ENCODE measurements at places on chromosomes 16 and 17.

GRCh38 chr17:68539548-68540467 is 27.6 kb downstream of the PRKAR1A start:
- DNase-seq = no peak

DNA sequence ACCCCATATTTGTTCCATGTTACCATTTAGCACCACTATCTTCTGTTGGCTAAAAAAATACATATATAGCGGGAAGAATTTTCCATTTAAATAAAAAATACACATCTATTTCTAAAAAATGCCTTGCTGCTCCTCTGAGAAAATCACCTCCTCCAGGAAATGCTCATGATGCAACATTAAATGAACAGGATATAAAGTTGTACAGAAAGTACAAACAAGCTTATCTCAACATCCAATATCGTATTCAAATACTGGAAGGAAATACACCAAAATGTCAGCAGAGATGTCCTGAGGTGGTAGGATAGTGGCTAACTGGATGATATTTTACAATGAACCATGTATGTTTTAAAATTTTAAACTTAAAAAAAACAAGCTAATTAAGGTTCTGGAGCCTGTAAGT is 21.3 kb downstream of the GNA13 start:
- no peak for DNase-seq

GRCh38 chr16:65548470-65548869 is 426.6 kb upstream of the CDH11 start:
- no peak for DNase-seq

GRCh38 chr16:69611103-69611640 is 45.4 kb downstream of the NFAT5 start:
- DNase-seq = no peak

DNA sequence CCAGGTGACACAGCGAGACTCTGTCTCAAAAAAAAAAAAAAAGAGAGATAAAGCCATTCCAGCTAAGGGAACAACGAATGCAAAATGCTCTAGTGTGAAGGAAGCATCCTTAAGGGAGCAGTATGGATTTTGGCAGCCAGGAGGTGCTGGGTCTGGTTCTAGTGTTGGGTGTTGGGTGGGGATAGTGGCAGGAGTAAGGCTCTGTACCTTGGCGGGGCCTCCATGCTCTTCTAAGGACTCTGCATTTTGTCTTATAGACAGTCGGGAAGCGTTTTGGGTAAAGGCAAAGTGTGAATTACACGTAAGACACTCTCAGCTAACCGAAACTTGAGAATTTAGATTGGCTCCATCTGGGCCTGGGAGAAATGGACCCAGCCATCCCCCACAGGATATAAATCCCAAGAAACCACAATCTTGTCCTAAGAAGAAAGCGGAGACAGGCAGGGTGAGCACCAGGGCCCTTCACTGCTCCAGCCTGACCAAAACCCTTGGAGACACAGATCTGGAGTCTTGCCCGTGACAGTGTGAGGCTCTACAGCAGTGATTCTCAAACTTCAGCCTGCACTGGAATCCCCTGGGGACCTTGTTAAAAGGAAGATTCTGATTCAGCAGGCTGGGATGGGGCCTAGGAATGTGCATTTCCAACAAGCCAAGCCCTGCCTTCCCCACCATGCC is 33.1 kb upstream of the PHB1 start:
- DNase-seq = no peak

DNA sequence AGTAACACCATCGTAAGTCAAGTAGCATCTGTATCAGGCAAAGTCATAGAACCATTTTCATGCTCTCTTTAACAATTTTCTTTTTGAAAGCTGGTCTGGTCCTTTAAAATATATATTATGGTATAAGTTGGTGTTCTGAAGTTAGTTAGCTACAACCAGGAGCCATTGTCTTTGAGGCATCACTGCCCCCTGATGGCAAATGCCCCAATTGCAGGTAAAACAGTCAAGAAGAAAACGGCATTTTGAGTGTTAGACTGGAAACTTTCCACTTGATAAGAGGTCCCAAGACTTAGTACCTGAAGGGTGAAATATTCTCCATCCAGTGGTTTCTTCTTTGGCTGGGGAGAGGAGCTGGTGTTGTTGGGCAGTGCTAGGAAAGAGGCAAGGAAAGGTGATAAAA is 14.1 kb downstream of the TP53 start:
- peak; percentile 67 for DNase-seq

DNA sequence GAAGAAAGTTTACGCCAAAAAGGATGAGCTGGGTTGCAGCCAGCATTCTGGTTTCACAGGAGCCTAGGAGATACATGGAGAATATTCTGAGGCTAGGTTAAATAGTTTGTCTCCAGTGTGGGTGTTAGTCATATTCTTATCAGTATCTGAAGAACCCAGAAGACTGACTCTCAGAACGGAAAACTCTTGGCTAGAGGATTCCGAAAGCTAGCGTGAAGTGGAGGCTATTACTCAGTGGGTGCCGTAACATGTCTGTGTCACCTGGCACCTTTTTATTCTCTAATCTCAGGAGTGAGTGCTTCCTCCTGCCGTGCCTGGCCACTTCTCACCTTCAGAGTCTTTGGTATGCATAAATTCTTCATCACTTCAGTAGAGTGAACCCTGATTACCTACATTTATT is 199.5 kb downstream of the WWOX start:
- no peak for DNase-seq

DNA sequence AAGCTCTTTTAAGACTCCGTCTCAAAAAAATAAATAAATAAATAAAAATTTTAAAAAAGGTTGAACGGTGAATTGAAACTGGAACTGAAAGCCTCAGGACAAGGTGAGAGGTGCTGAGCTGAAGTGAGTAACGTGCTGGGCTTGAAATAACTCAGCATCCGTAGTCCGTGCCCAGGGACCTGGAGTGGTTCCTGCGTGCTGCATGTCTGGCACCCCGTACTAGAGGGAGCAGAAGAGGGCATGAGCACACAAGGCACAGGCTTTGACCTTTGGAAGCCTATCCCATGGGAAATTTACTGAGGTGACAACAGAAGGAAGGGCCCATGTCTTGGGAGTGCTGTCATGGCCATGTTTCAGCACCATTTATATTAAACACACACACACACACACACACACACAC is 4.5 kb upstream of the MEIOB start:
- DNase-seq = no peak

GRCh38 chr16:56964243-56965148 is 2.7 kb downstream of the CETP start:
- DNase-seq = peak; percentile 97

GRCh38 chr17:68238164-68238870 is 9.5 kb upstream of the AMZ2 start:
- no peak for DNase-seq

DNA sequence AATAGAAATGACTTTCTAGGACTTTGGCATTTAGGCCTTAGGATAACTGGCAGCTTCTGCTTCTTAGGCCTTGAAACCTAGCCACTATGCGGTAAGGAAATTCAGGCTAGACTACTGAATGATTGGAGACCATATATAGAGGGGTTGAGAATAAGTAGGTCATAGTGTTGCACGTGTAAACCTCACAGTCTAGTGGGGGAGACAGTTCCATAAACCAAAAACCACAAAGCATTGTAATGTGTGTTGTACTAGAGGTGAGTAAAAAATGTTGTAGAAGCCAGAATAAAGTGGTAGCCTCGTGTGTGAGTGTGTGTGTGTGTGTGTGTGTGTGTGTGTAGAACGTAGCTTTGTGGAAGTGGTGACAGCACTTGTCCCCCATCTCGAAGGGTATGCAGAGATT is 188.5 kb downstream of the MAP2K6 start:
- no peak for DNase-seq

DNA sequence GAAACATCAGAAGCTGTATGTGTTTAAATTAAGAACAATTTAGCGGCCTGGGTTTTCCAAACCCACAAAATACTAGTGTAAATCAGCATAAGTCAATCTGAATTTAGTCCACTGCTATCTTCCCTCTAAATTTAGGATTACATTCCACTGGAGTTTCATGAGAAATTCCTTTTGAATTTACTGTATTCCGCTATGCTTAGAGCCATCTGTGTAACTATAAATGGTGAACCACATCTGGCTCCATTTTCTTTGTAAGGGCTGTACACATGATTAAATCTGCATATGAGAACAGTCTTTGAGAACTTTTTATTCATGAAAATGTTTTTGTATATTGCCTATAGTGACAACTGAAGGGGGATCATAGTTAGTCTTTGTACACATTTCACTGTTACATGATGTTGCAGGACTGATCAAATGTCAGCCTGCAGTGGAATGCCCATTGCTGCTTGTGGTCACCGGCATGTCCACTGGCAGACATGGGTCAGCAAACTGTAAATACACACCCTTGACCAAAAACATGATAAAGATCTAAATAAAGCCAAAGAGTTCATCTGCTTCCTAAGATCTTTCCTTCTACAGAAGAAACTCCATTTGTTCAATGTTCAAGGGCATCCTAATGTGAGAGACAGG is 36.8 kb downstream of the RPGRIP1L start:
- no peak for DNase-seq

GRCh38 chr17:78567991-78568390 is 9.2 kb downstream of the DNAH17 start:
- no peak for DNase-seq

GRCh38 chr16:12317121-12317810 is 340.7 kb downstream of the SNX29 start:
- DNase-seq = no peak

DNA sequence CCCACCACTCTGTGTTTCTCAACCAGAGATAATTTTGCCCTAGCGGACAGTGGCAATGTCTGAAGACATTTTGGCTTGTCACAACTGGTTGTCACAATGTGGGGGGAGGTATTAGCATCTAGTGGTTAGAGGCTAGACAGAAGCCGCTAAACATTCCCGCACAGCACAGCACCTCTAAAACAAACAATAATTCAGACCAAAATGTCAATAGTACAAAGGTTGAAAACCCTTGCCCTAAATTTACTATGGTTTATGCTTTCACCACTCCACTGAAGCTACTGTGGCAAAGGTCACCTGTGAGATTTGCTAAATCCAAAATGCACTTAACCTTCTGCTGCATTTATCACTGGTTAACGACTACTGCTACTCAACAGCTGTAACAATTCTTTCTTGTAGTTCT is 14.1 kb downstream of the NUP88 start:
- DNase-seq = no peak

DNA sequence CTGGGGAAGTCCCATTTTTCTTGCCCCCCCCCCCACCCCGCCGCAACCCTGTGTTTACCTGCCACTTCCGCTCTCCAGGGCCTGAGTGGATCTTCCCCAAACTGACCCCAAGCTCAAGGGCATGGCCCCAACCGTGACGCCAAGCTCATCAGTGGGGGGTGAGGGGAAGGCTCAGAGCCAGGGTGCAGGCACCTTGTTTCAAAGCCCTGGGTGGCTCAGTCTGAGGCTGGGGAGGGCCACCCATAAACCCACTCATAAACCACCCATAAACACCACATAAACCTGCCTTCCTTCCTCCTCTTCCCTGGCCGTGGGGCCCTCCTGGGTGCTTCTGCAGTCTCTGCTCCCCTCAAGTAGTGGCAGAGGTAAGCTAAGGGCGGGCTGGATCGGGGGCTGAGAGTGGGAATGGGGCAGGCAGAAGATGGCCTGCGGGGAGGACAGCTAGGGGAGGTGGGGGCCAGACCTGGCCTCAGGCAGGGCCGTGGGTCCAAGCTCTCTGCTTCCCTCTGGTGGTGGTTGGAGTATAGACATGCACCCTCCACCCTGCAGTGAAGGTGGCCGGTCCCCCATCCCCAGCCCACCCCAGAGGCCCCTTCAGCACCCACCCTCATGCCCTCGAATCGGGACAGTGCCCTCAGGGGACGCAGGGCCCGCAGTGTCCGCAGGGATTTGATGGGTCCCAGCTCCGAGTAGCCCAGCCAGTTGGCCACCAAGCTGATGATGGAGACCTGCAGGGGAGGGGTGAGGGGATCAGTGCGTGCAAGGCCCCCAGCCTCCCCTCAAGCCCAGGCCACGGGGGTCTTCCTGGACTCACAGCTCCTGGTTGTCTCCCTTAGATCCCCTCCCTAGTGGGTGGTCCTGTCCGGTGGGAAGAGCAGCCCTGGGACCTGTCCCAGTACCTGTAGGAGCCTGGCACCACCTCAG is 14.6 kb upstream of the CD79B start:
- DNase-seq = peak; percentile 75

GRCh38 chr17:63525190-63525946 is 2.2 kb downstream of the KCNH6 start:
- DNase-seq = no peak

DNA sequence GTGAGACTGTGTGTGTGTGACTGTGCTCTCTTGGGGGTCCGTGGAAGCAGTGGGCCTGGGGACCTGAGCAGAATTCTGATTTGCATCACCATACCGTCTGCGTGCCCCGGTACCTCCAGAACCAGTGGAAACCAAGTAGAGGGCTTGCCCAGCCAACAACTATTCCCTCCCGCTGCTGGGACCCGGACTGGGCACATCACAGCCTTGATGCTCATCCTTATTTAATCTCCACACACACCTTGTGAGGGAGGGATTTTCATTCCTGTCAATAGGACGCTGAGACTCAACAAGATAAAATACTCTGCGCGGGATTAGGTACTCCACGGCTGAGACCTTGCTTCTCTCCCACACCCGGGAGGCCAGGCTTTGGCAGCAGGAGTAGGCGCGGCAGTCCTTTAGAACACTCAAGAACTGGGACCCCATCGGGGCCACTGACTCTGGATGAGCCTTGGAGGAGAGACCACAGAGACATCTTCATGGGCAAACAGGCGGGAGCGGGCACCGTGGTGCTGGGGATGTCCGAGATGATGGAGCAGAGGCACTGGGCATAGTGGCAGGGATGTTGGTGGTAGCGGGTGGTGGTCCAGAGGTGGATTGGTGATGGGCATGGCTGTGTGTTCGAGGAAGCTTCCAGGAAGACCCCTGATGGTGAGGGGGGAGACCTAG is 208.0 kb downstream of the NTN1 start:
- no peak for DNase-seq

- no peak for DNase-seq
Observed at GRCh38 chr17:60590070-60590469, 9.9 kb upstream of the PPM1D start.

GRCh38 chr16:66703406-66704215 is 7.1 kb upstream of the CMTM4 start:
- no peak for DNase-seq

GRCh38 chr17:33390479-33391176 is 97.5 kb upstream of the ASIC2 start:
- no peak for DNase-seq

GRCh38 chr17:74565126-74565525 is 2.2 kb downstream of the CD300H start:
- no peak for DNase-seq

DNA sequence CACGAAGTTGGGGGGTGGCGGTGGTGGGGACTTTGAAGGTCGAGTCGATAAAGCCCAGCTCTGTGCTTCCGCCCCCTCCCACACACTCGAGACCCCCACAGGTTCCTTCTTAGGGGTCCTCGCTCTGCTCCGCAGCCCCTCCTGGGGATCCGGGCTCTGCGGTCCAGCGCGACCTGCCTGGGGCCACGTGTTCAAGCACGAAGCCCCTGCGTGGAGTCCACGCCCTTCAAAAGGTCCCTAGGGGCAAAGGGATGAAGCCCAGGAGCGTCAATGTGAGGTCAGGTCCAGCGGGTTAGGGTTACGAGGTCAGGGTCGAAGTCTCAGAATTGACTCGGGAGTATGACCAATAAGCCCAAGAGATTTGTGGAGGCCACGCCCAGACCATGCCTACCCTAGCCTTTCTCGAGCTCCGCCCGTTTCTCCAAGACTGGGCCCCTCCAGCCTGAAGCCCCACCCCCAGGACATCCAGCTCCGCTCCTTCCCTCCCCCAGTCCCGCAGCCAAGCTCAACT is 786 bp upstream of the CACNA1G start:
- DNase-seq = peak; percentile 64

GRCh38 chr17:43142153-43142552 is 17.0 kb upstream of the BRCA1 start:
- DNase-seq = no peak

All from stimulated activated CD4-positive, alpha-beta T cell treated with anti-CD3 and anti-CD28 coated beads, Interleukin-15, amount 100 ng/mL, for 24 hours (primary cell).